ENCODE measurements at places on chromosomes 13 and 19.
A peak's percentile ranks its signal among the peaks of the same experiment; 100 is the strongest.

- no peak for DNase-seq
Observed at GRCh38 chr19:14648506-14648905, 26.1 kb downstream of the ADGRE3 start.

DNA sequence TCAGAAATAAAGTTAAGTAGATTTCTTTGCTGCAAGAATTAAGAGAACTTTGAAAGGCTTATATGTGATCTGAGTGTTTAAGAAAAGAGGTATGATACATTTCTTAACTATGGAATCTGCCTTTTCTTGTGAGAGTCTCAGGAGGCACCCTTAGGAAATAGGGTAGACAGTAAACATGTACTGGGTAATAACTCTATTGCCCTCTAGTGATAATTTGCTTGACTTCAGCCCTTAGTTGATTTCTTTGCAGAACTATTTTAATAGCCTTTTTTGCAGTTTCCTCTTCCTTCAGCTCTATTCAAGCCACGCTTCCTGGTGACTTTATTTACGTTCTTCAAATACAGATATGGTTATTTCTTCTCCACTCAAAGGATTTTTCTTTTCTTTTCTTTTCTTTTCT, 37.0 kb upstream of the CCNA1 start:
- DNase-seq: no peak

GRCh38 chr13:48156466-48156865, 61.6 kb upstream of the MED4 start:
- DNase-seq: peak; percentile 3

DNA sequence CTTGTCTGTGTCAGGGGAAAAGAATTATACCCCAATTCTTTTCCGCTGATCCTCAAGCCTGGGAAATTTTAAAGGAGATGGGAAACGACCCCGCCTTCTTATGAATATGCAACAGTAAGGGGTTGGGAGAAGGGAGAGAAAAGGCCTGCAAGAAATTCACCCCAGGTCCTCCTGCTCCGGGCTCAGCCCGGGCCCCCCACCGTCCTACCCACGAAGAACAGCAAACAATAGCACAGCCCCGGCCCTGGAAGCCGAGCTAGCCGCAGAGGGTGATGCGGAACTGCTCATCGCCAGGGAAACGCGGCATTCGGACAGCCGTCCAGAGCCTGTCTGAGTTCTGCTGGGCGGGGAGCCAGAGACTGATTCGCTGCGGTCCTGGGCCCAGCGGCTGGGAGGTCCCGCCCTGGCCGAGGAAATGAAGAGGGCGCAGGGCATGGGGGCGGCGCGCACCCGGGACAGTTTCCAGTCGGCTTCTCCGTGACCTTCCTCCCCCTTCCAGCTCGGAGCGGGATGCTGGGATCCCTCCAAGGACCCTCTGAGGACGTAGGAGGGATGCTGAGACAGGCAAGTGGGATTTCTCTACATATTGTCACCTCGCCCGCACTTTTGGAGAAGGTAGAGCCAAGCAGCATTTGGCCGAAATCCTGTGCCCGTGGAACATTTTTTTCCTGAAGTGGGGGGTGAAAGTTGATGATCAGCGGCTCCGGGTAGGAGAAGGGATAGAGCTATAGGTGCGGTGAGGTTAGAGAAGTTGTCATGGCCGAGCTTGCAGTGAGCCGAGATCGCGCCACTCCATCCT, 82.3 kb upstream of the C1QTNF9B start:
- no peak for DNase-seq

DNA sequence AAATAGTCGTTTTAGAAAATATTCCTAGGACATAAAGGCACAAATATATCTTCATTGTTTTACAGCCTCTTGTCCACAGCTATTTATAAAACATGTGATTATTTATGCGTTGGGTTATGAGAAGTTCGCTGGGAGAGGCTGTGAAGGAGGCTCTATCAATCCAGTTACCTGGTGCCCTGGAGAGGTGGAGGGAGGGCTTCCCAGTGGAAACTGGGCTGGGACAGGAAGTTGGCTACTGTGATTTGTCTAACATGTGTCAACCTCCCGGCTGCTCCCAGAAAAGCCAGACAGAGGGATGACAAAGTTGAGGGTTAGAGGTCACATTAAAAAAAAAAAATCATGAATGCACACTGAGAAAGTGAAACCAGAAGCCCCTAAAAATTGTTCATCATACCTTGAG, 346.5 kb downstream of the ZNF536 start:
- no peak for DNase-seq

GRCh38 chr13:33651766-33652165, 166.2 kb upstream of the RFC3 start:
- DNase-seq: no peak

DNA sequence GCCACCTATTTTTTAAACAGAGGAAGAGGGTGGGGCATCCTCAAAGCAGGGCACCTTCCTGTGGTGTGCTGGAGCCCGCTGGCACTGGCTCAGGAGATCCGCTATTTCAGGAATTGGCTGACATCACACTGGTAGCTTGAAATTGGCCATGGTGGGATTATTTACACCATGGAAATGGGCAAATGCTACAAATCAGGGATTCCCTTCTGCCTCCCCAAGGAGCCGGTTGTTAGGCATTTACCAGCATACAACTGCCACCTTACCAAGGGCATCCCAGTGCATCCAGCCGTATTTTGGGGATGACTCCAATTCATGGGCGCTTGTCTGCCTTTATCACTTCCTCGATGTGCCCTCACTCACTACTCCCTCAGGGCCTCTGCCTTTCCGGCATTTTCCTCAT, 14.2 kb downstream of the HRC start:
- DNase-seq: no peak

GRCh38 chr13:24080134-24080533, 80.4 kb upstream of the SPATA13 start:
- DNase-seq: no peak

GRCh38 chr19:49609499-49610092, 18.6 kb downstream of the PRR12 start:
- no peak for DNase-seq

GRCh38 chr19:12886651-12886968, 391 bp downstream of the KLF1 start:
- DNase-seq: no peak

- no peak for DNase-seq
Observed at GRCh38 chr13:51731759-51732158, 72.2 kb downstream of the DHRS12 start.

- DNase-seq: no peak
Observed at GRCh38 chr19:42487032-42487797, 41.1 kb downstream of the CEACAM1 start.

DNA sequence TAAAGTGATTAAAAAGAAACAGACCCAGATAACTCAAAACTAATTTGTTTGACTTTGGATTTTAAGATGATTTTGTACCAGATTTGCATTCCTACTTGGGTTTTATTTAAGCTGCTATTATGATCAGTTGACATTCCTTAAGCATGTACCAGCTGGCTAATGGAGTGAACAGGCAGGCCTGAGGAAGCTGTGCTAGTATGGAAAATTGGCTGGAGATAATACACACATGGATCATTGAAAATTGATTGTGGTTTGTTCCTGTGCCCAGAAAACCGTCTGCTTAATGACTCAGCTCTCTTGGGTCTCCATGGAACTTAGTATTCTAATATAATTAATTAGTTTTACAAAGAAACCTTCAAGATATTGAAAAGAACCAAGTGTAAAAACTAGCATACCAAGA, 22.6 kb downstream of the POLR1D start:
- DNase-seq: no peak

DNA sequence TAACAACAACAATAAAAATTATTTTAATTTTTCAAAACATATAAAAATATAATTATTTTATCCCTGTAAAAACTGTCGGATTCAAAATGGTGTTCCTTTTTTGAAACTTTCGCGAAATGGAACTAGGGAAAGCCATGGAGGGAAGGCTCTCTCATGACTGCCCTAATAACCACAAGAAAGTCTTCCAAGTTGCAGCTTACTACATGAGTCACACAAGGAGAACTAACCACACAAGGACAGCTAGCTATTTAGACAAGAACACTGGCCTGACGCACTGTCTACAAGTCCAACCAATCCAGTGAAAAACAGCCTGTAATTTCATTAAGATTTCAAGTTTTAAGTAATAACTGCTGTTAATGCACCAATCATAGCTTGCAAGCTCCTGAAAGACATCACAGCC, 319.2 kb upstream of the PCDH9 start:
- no peak for DNase-seq

DNA sequence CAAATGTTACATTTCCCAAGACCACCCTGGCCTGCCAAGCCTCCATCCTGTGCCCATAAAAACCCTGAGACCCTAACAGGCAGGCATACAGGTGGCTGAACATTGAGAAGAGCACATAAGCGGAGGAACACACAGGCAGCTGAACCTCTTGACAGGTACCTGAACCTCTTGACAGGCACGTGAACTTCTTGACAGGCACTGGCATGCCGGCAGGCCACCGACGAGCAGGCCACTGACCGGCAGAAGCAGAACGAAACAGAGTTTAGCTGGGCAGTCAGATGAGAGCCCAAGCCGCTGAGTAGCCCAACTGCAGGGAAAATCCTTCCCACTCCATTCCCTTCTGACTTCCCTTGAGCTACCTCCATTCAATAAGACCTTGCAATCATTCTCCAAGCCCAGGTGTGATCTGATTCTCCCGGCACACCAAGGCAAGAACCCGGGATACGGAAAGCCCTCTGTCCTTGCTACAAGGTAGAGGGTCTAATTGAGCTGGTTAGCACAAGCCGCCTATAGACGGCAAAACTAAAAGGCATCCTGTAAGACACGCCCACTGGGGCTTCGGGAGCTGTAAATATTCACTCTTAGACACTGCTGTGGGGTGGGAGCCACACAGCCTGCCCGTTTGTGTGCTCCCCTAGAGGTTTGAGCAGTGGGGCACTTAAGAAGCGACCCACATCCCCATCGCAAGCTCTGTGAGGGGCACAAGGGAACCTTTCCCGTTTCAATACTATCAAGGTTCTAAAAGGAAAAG, 2613.9 kb upstream of the PCDH20 start:
- DNase-seq: no peak

DNA sequence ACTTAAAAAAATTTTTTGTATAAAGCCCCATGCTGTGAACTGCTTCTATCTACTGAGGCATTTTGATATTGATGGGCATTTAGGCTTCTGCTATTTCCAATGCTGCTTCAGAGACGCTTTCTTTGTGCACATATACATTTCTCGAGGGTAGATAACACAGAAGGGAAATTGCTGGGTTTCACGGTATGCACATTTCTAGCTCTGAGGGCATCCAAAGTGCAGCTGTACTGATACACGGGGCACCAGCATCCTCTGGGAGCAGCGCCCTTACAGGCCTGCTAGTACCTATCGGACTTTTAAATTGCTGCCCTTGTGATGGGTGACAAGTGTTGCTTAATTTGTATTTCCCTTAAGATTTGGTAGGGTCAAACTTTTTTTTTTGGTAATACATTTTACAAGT, 88.6 kb downstream of the KCTD15 start:
- DNase-seq: no peak

- DNase-seq: no peak
Observed at GRCh38 chr19:49287141-49287770, 37.7 kb downstream of the SLC6A16 start.

- DNase-seq: no peak
Observed at GRCh38 chr13:113002206-113002912, 33.3 kb downstream of the MCF2L start.

DNA sequence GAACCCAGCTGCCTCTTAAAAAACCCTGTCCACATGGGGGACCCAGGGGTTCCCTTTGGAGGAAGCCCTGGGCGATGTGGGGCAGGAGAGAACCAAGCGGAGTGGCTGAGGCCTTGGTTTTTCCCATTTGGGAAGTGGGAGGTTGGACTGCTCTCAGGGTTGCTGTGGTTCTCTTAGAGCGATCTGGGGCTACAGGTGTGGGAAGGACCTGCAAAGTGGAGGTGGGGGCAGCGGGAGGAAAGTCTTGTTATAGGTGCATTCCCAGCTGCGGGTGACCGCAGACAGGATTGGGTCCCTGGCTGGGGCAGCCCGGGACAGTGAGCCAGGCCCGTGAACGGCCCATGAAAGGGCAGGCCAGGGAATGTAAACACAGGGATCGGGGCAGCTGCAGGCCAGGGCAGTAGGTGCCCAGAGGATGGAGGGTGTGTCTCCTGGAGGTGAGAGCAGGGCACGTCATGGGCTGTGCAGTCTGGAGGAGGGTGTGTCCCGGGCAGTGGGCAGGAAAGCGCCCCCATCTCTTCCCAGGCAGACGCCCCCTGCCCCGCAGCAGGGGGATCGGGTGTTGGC, 814 bp downstream of the SLC25A23 start:
- no peak for DNase-seq

Data from activated naive CD4-positive, alpha-beta T cell (primary cell).